Omental fat pad (tissue), 4 donors: ENCODE measurements at places on chromosomes 3 and 15.

DNA sequence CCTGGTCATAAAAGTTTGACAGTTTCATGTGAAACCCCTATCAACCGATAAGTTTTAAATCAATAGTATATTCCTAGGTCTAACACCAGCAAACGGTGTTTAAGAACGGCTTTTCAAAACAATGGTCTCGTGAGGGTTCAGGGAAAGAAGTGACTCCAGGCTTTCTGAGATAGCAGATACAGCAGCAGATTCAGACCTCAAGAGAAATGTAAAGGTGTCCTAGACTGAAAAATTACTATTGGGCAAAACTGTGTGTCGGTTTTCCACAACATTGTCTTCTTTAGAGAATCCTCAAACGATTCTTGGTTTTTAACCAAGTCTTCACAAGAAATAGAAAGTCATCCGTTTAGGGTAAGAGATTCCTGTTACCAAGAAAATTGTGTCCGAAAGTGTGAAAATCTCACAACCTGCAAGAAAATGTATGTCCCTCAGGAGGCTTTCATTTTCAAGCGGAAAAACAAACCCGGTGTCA, 1.2 kb downstream of the SETD2 start:
- no peak for DNase-seq

DNA sequence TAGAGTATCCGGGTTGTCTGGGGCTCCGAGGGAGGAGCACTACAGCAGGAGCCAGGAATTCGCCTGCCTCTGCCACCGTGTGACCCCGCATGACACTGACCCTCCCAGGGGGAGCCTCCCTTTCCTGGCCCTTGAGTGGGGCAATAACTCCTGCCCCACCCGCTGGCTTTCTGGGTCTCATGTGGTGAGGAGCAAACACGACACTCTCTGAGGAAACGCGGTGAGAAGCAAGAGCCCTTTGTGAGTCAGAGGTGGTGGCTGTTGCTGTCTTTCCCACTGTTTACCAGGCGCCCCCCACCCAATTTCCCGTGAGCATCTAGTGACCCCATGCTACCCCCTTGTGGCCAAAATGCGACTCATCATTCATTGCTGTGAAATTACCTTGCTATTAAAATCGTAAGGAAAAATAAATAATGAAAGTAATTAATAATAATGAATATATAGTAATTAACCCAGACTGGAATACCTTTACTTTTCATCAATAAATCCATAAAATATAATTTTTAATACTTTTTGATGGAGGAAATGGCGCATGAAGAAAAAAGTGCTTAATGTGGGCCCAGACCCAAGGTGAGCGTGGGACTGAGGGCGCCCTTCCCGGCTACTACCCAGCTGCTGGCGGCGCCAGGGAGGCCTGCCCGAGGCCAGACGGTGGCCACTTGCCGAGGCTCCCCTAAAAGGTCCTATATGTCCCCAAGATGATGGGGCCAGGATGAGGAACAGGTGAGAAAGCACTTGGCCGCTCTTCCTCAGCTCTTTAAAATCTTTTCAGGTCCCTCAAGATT, 29.3 kb downstream of the CCNL1 start:
- peak; percentile 60 for DNase-seq

DNA sequence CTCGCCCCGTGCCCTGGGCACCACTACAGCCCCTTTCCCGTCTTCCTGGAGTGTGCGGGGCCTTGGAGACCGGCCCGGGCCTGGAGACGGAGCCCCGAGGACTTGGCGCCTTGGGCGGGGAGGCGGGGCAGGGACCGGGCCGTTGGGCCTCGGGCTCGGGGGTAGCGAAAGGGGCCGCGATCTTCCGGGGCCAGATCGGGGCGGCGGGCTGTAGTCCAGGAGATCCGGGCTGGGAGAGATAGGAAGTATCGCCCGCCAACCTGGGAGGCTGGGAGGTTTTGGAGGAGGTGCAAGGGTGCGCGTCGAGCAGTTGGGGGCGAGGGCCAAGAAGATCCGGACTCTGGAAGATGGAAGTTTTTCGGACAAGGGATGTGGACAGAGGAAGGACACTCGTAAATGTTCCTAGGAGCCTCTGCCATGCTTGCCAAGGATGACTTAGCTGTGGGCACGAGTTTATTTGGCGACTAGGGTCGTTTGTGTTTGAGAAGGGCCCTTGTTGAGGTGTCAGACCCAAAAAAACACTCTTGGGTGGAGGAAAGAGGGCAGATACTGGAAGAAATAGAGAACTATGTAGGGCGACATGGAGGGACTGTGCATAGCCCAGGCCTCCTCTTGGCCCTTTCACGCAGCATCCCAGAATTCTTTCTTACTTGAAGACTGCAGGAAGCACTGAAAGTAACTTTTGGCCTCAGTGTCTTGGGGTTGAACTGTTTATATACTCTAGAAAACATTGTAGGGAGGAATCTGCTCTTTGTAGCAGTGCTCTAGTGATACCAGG, 712 bp downstream of the RTF1 start:
- no peak for DNase-seq

DNA sequence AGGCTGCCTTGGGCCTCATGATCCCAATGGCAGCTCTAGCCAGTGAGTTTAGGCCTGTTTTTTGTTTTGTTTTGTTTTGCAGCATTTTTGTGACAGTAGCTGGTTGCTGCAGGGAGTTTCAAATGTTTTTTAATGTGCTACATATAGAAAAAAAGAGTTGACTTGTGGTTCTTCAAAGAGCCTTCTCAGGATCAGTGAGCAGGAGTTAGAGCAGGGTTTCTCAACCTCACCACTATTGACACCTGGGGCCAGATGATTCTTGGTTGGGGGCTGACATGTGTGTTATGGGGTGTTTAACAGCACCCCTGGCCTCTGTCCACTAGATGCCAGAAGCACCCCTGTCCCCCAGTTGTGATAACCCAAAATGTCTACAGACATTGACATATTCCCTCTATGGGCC, 17.9 kb downstream of the APH1B start:
- no peak for DNase-seq

- no peak for DNase-seq
These were observed 307.2 kb downstream of the FEZF2 start for GRCh38 chr3:62065985-62066693.

DNA sequence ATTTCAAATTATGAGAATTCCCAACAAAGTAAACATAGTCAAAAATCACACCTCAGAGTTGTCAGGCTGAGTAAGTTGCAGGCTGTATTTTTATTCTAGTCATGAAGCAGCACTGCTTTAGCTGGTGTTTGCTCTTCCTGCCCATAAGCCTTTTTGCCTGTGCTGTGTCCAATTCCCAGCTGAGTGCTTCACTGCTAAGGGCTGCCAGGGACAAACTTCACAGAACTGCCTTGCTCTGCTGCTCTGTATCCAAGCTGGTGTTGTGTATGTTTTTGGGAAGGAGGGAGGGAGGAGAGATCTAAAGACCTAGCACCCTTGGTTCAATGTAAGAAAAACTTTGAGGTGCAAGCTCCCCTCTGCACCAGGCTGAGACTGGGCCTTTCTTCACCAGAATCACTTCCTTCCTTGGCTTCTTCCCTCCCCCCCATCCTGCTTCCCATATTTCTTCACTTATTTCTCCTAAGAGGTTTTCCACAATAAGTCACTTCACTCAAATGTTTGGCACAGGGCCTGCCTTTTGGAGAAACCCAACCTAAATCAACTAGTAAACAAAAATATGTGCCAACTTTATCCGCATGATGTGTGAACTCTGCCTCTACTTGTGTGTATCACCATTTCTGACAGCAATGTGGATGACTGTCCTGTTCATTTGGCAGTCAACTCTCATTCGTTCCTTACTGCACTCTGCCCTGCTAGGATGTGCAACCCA, 156.1 kb downstream of the TBL1XR1 start:
- no peak for DNase-seq

DNA sequence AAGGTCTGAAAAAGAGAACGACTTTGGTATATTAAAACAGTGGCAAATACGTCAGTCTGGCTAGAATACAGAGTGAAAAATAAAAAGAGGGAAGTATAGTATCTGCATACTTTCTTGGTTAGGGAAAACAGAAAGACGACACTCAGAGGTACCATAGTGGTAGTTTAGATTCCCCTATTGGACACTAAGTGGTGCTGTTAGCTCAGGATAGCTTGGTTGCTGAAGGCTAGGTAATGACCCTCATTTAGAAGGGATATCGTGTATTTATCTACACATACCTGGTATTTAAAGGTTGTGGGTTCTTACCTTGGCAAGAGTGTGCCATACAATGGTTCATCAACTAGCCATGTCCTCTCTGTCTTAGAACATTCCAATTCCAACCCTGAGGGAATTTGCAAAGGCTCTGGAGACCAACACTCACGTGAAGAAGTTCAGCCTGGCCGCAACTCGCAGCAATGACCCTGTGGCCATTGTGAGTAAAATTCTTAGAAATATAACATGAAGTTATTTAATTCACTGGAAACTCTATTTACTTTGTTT, 31.0 kb downstream of the TMOD2 start:
- DNase-seq: no peak

GRCh38 chr15:63672775-63673174, 75.6 kb downstream of the FBXL22 start:
- no peak for DNase-seq

- DNase-seq: no peak
These were observed 51.6 kb downstream of the SUCLG2 start for GRCh38 chr3:67602816-67603215.

DNA sequence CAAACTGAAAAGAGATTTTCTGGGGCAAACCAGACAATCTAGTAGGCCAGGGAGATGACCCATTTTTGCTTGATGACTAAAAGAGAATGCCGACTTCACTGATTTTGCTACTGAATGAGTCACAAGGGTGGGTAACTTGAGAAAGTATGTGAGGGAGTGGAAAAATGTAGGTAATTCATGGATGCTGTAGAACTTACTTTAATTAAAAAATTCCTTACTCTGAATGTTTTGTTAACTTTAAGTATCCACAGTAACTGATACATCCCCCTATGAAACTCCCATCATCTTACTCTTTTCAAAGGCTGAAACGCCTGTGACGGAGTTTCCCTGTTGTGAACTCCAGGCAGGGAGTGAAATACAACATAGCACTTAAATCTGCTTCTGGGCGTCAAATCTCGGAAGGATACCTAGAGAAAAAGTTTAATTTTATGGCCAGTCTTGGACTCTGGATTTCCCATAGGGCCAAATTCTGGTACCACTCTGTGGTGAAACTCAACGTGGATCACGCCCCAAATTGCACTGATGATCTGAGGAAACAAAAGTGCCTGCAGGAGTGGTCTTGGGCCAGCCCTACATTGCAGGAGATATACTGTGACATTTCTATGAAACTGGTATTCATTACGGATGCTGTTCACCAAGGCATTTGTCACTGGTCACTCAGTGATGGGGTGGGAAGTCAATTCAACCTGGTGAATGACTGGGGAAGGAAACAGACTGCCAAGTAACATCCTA, 24.0 kb downstream of the GOLIM4 start:
- DNase-seq: no peak

- DNase-seq: no peak
These were observed 27.0 kb upstream of the POLG start for GRCh38 chr15:89361451-89362202.

DNA sequence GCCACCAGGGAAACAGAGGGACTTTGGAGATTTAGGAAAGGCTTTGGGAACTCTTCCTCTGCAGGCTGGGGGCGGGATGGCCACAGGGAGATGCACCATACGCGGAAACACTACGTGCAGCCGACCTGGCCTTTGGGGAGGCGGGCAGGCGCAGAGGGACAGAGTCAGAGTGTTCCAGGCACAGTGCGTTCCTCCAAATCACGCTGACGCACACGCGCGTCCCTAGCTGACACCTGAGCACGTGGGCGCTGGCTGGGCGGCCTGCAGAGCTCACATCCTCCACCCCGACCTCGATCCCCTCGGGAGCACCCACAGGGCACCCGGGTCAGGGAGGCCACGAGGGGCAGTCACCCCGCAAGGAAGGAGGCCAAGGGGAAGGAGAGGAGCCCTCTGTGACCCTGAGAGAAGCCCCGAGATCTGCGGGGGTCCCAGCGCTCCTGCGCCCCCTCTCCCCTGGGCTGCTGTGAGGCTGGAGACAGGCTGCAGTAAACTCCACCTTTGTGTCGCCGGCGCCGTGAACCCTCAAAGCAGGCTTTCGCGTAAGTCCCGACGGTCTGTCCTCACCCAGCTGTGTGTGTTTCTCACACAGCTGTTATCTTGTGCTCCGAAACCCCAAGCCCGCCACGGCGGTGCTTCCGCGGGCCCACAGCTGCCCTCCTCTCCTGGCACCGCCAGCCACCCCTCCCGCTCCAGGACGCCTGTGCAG, 196.3 kb downstream of the OCA2 start:
- no peak for DNase-seq
